Fibroblast of lung (primary cell): ENCODE measurements at places on chromosomes 4 and X.

DNA sequence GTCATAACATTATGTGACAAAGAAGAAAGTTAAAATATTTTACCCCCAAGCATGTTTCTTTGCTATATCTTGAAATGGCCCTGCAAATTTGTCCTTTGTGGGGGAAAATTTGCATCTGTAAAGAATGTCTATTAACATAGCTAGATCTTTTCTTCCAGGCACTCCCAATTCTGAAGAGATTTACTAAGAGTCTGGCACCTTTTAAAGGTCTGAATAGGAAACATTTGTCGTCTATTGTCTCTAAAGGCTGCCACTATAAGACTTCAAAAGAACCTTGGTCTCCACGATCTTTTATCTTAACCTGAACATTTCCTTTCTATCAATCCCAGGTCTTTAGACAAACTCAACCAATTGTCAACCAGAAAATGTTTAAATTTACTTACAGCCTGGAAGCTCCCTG lies 128.6 kb upstream of the VCX start:
- no peak for DNase-seq

- DNase-seq, result no peak
Observed at GRCh38 chrX:55801811-55802210, 84.3 kb downstream of the RRAGB start.

- DNase-seq, result no peak
Observed at GRCh38 chr4:189185810-189186432, 754.8 kb upstream of the FRG1 start.

GRCh38 chr4:76897536-76898384 lies at the start of gene SOWAHB:
SOWAHB (minus strand) TSS chr4:76898144; CDS start chr4:76897849, 295 bp downstream.
- no peak for DNase-seq

- no peak for DNase-seq
Observed at GRCh38 chr4:123545667-123546572, 149.3 kb downstream of the SPRY1 start.

DNA sequence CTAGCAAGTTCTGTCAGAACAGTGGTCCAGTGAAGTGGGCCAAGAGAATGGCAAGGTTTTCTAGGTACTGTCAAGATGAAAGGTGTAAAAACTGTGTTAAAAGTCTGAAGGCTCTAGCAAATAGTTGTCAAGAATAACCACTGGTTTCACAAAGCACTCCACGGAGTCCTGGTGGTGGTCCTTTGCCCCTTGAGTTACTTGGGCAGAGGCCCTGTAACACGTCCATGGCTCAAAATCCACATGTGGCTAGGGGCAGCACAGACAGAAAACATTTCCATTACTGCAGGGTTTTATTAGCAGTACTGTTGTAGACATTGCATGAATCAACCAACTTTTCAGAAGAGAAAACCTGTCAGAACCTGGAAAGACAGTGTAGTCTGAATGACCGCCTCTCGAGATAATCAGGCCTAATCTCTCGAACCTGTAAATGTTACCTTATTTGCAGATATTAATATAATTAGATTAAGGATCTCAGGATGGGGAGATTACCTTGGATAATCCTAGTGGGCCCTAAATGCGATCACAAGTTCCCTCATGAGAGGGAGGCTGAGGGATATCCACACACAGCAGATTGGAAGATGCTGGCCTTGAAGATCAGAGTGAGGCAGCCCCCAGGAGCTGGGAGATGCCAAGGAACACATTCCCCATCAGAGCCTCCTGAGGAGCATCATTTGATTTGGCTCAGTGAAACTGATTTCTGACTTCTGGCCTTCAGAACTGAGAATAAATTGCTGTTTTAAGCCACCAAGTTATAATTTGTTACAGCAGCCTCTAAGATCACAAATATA lies 34.7 kb downstream of the ERVMER34-1 start:
- DNase-seq, result no peak

GRCh38 chrX:77505227-77505626 lies 58.0 kb downstream of the FGF16 start:
- DNase-seq, result peak; percentile 46

DNA sequence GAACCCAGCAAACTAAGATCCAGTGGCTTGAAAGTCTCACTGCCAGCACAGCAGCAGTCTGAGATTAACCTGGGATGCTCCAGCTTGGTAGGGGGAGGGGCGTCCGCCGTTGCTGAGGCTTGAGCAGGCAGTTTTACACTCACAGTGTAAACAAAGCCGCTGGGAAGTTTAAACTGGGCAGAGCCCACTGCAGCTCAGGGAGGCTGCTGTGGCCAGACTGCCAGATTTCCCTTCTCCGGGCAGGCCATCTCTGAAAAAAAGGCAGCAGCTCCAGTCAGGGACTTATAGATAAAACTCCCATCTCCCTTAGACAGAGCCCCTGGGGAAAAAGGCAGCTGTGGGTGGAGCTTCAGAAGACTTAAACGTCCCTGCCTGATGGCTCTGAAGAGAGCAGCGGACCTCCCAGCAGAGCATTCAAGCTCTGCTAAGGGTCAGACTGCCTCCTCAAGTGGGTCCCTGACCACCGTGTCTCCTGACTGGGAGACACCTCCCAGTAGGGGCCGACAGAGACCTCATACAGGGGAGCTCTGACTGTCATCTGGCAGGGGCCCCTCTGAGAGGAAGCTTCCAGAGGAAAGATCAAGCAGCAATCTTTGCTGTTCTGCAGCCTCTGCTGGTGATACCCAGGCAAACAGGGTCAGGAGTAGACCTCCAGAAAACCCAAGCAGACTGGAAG lies 45.1 kb upstream of the CDX4 start:
- no peak for DNase-seq

- no peak for DNase-seq
Observed at GRCh38 chrX:153448556-153449367, 2.9 kb upstream of the TREX2 start.

GRCh38 chr4:77232653-77233052 lies 75.6 kb downstream of the CCNG2 start:
- no peak for DNase-seq

GRCh38 chrX:149467920-149468319 lies 37.2 kb downstream of the IDS start:
- no peak for DNase-seq

GRCh38 chrX:115177932-115178331 lies 11.3 kb upstream of the RBMXL3 start:
- peak; percentile 15 for DNase-seq

- no peak for DNase-seq
Observed at GRCh38 chr4:168930413-168931196, 79.5 kb downstream of the CBR4 start.

GRCh38 chrX:10014462-10015354 lies 47.5 kb downstream of the CLDN34 start:
- DNase-seq, result peak; percentile 90

DNA sequence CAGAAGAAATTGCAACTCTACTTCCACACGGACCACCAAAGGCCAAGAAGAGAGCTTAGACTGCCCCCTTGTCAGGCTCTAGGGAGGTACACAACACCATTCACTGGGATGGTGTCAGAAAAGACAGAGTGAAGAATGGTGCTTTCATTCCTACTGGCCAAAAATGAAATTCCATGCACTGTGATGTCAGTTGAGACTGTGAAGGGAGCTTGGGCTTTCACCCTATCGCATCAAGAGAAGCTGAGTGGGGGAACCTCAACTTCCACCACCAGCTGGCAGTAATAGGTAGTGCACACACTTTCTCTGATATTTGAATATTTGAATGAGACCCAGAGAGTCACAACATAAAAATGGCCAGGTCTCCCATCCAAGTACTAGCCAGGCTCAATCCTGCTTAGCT lies 65.9 kb downstream of the ZNF711 start:
- no peak for DNase-seq

GRCh38 chr4:20297261-20297660 lies 45.6 kb downstream of the SLIT2 start:
- DNase-seq, result no peak

- no peak for DNase-seq
Observed at GRCh38 chrX:85619962-85620361, 240.5 kb upstream of the POF1B start.

DNA sequence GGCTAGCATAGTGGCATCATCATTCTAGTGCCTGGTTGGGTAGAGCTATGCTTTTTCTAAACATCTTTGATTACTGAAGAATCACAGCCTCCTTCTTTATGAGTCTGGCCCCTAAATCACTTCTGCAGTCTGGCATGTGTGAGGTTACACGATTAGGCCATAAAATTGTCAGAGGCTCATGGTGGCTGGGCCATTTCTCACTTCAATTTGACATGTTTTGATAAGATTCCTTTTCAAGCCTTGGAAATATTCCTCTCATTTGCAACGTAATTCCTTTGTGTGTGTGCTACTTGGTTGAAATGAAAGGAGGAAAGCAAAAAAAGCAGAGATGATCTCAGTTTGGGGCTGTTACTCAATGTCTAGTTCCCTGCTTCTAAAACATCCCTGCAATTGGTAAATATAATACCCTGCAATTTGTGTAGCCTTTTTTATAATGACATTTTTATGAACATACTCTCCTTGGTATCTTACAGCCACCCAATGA lies 6.2 kb downstream of the CCKAR start:
- peak; percentile 80 for DNase-seq

DNA sequence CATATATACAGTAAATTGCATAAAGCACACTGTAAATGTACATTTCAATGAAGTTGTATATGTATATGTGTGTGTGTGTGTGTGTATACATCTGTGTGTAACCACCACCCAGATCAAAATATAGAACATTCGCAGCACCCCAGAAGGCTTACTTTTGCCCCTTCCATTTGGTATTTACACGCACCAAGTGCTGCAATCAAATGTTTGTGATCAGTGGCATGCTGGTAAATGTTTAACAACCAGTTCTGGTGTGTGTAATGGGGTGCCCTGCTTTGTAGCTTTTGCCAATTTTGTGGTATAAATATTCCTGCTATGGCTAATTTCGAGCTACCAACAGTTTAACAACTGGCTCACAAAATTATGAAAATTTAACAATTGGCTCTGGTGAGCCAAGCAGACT lies 101.3 kb downstream of the RTL5 start:
- DNase-seq, result no peak

DNA sequence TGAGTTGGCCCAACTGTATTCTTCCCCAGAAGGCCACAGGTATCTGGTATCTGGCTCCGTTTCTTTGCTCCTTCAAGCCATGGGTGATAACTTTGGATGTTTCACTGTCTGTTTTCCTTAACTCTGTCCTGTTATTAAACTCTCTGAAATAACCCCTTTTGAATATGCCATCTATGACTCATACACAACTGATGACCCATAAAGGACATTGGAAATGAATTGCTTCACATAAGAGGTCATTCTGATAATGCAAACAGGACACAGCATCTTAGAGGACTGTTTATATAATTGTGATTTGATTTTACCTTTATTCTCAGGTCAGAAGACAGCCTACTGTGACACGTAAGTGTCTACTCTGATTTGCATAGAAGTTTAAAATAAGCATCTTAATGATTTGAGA lies 227.7 kb downstream of the VEGFC start:
- peak; percentile 33 for DNase-seq

DNA sequence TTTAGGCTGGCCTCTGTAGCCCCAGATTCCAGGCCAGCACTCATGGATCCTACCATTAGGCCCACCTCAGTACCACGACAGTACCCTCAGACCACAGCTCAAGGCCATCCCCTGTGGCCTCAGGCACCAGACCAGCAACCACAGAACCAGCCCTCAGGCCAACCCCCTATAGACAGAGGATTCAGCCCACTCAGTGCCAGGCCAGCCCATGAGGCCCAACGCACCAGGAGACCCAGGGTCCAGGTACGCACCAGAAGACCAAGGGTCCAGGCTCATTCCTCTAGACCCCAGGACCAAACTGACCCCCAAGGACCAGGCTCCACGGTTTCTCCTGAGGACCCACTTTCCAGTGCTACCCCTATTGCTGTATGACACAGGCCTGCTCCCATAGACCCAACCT lies 39.5 kb upstream of the MAGEC2 start:
- no peak for DNase-seq

DNA sequence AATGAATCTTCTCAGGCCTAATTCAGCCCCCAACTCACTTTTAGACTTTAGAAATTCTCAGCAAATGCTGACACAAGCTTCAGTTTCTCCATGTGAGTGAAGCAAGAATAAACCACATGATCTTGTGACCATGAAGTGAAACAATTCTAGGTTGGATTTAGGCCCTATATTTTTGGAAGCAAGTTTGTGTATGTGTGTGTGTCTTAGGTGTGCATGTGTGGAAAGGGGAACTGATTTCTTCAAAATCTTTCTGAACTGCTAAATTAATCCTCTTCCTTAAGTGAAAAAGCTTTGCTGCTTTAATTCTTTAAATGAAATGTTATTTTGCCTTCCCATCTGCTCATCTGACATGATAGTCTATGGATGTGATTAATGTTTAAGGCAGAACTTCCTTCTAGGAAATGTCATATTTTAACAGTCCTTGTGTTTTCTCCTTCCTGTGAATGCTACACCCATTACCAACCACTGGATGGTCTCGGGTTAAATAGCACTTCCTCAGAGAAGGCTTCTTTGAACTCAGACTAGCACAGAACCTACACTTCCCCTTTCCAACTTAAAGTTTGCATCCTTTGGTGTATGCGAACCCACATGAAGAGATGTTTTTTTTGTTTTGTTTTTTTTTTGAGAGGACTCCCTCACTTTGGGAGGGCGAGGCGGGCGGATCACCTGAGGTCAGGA lies 1.2 kb upstream of the TMEM144 start:
- no peak for DNase-seq

DNA sequence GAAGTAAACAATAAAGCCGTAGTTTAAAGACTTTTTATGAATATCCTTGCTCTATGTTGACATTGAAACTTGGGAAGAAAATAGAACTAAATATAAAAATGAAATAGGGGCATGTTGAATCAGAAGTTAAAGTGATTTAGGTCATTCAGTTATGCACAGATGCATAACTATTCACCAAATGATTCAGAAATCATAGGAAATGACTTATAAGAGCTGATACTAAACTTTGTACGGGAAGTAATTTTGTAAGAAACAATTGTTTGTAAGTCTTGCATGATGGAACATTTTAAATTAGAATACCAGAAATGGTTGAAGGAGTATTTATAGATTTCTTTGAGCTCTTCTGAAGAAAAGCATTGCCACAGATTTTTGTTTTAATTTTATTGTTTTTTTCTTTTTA lies 246.5 kb downstream of the CPE start:
- DNase-seq, result no peak

GRCh38 chr4:7285244-7286094 lies 93.1 kb downstream of the SORCS2 start:
- DNase-seq, result no peak

- peak; percentile 10 for DNase-seq
Observed at GRCh38 chrX:136823175-136823574, 42.4 kb upstream of the ARHGEF6 start.

DNA sequence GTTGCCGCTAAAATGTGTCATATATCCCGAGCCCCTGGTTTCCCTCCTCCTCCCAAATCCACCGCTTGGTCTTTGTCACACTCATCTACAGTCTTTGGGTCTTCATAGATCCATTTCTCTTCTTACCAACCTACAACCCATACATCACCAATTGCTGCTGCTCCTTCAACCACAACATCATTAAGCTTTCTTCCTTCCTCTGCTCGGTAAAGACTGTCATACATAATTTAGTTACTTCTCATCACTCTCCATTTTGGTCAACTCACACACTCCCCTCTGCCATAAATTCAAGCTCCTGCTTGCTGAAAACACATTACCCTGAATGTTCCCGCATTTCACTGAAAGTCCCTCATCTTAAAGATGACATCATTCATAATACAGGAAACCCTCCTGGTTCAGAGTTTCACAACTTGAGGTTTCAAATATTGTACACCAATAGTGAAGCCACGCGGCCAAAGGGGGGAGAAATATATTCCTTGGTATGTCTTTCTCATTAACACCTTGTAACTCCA lies 1.7 kb upstream of the DCTD start:
- no peak for DNase-seq
